ENCODE measurements at places on chromosomes 4 and X.
A peak's percentile ranks its signal among the peaks of the same experiment; 100 is the strongest.

- DNase-seq: no peak
Measured at GRCh38 chr4:966266-967112, 6.9 kb downstream of the DGKQ start.

DNA sequence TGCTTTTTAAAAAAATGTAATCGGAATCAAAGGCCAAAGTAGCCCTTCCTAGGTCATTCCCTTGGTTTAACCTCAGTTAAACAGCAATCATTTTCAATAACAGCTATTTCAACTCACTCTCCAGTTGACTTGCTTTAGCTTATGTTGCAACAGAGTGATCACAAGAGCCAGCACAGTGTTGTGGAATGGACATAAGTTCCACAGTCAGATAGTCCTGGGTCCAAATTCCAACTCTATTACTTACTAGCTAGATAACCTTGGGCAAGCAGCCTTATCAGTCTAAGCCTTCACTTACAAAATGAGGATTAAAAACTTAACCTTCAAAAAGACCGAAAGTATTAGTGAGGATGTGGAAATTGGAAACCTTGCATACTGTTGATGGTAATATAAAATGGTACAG, 9.2 kb upstream of the GPC3 start:
- DNase-seq: no peak

- DNase-seq: no peak
Measured at GRCh38 chrX:31747411-31747810, 675.6 kb upstream of the FTHL17 start.

GRCh38 chr4:167785523-167785922, 306.8 kb upstream of the ANXA10 start:
- no peak for DNase-seq

- DNase-seq: no peak
Measured at GRCh38 chr4:113288696-113289095, 239.2 kb downstream of the ANK2 start.

GRCh38 chrX:150887906-150888465, 10.5 kb downstream of the CD99L2 start:
- DNase-seq: no peak

GRCh38 chr4:166657261-166657660, 577.0 kb downstream of the SPOCK3 start:
- no peak for DNase-seq

DNA sequence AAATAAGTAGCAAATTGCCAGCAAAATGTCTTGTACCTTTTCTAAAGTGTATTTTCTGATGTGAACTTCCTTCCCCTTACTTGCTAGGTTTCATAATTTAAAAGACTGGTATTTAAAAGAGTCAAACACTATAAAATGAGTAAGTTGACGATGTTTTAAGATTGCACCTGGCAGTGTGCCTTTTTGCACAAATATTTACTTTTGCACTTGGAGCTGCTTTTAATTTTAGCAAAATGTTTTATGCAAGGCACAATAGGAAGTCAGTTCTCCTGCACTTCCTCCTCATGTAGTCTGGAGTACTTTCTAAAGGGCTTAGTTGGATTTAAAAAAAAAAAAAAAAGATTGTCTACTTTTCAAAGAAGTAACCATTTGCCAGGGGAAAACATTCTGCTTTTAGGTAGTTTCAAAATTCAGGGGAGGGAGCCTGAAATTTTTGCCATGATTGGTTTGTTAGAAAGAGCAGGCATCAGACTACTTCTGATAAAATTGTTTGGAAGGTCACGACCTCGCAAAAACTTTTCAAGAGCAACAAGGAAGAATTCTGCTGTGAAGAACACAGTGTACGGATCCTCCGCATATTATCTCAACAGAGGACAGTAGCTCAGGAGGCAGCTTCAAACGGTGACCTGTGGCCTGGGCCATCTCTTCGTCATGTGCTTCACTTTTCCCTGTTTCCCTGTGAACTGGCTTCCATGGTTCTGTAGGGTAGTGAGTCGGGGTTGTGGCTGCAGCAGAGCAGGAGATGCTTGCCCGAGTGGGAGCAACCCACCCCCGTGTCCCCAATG, 66.1 kb downstream of the CDS1 start:
- DNase-seq: no peak

DNA sequence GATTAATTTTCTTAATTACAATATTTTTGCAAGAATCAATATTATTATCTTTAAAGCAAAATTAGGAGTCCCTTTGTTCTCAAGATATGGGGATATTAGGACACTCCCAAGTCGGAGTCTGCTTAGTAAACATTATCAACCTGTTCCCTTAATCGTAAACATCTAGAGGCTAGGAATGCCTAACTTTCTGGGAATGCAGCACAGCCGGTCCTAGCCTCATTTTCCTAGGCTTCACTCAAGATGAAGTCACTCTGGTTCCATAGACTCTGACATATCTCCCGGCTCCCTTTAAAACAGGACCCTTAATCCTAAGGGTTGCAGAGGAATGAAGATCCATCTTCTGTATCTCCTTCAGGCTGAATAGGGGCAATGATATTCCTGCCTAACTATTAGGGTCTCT, 367.6 kb downstream of the GPM6A start:
- no peak for DNase-seq

DNA sequence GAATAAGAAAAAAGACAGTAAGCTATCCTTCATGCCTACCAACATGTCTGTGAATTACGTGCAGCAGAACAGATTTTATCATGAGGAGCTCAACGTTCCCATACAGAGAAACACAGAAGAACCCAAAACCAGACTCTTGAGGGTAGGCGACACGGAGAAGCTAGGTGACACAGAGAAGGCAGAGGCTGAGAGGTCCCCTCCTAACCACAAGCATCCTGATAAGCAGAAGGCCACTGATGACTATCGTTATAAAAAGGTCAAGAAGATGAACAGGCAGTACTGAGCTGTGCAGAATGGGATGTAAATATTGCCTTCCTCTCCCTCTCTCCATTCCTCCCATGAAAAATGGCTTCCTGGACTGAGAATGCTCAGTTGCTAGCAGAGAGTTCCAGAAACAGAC, 350.2 kb upstream of the BOD1L1 start:
- DNase-seq: no peak

- DNase-seq: peak; percentile 48
Measured at GRCh38 chr4:80197601-80198440, 518 bp downstream of the PRDM8 start.

GRCh38 chrX:40004921-40005291, 92.9 kb downstream of the BCOR start:
- no peak for DNase-seq

GRCh38 chrX:22746081-22746480, 253.7 kb upstream of the DDX53 start:
- no peak for DNase-seq

DNA sequence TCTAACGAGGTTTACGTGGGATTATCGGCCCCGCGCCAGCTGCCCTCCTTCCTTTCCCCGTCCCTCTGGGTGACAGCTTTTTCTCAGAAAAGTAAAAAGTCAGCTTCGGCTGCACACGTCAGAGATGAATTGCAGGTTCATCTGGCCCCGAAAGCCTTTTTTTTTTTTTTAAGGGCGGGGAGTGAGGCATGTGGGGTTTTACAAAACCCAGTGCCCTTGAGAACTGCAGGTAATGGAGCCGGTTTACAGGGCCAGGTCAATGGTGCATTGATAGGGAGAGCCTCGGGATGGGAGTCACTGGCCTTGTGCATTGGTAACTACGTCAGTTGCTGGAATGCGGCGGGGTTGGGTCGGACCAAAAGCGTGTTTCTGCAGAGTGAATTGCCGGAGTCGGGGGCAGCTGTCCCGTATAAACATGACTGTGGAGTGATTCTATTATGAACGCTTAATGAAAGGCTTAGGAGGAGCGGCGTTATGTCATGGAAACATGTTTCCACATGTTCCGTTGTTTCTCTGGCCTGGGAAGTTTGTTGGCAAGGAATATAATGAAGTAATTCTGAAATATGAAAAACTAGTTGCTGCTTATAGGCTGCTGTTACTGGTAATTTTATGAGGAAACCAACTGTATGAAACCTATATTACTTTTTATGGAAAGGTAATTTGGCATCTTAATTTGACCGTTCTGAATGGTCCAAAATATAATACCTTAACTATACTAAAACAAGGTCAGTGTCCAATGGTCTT, 1.1 kb downstream of the HSPA4L start:
- DNase-seq: no peak

DNA sequence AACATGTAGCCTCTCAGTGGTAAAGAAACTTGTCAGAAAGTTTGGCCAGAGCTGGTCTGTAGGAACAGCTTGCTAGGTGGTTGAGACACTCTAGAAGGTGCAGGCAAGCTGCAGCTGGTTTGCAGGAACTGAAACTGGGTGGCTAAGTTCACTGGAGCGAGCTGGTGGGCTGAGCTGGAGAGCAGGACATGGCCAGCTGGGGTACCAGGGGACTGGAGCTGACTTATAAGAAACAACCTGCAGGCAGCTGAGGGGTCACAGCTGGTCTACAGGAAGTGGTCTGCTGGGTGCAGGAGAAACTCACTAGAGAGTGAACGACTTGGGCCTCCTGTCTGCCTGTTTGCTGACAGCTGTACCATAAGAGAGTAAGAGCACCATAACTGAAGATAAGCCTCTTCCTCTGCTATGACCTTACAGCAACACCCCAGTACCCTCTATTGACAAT, 157.1 kb upstream of the LNX1 start:
- no peak for DNase-seq

GRCh38 chr4:52116641-52117040, 65.5 kb downstream of the SPATA18 start:
- DNase-seq: no peak

DNA sequence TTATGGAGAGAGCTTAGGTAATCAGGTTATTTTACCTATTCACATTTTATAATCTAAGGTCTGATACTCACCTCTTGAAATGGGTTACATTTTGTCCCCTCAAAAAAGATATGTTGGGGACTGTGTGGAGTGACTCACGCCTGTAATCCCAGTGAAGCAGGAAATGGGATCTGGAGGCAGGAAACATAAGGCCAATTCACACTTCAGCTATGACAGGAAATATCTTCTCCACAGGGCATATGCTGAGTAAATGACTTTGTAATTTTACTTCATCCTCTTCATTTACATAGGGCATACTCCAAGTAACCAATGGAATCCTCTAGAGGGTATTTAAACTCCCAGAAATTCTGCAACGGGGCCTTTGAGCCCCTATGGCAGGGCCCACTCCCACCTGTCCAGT, 54.8 kb upstream of the ZMAT1 start:
- DNase-seq: no peak

DNA sequence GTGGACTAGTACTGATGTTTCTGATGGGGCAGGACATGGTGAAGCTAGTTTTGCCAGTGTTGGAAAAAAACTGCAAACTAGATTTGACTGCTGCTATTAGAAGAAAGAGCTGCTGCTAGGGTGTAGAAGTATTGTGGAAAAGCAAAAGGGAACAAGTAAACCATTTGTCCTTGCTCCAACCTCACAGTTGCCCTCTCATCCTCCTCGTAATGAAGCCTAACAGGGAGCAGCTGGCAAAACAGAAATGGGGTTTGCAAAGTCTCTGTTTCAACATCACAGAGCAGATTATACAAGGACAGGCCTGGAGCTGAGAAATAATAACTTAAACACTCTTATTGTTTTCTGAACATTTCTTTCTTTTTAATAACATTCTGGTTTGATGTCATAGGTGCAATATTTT, 346.2 kb downstream of the MAGEB5 start:
- no peak for DNase-seq

- no peak for DNase-seq
Measured at GRCh38 chr4:98608356-98608755, 50.1 kb downstream of the TSPAN5 start.

- DNase-seq: no peak
Measured at GRCh38 chr4:153646978-153647377, 37.1 kb upstream of the TLR2 start.

DNA sequence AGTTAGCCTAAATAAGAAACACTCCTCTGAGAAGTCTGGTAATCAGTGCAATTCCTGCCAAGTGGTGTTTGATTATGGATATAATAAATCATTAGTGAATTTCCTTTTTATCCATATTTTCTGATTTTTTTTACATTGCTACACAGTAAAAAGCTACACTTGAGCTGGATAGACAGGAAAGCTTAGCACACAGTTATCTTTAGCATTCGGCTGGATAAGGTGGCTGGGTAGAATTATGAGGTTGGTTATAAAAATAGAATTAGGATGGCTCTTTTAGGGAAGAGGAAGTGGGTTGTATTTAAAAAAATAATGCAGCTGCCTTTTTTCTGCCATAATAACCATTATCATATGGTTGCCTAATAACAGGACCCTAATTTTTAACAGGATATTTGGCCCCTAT, 460.6 kb downstream of the NAF1 start:
- DNase-seq: no peak

DNA sequence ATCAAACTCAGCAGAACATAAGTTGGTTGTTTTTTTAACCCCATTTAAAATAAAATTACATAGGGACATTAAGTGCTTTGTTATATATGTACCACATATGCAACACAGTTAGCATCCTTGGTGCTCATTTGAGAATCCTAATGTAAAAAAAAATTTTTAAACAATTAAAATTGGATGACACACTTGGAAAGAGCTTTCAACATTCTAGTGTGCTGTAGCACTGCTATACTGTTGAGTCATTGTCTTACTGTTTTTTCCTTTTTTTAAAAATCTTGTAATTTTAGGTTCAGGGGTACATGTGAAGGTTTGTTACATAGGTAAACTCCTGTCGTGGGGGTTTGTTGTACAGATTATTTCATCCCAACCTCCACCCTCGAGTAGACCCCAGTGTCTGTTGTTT, 12.8 kb downstream of the THAP9 start:
- DNase-seq: no peak

DNA sequence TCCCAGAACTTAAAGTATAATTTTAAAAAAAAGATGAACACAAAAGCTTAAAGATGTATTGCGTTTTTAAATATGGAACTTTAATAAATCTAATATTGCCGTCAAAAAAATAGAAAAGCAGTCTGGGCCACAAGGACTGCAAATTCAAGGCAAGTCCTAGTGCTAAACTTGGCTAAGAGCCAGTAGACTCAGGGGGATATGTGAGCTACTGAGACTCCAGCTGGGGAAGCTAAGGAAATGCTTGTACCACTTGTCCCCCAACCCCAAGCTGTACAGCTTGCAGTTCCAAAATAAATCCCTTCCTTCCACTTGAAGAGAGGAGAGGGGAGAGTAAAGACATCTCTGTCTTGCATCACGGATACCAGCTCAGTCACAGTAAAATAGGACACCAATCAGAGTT, 290.8 kb upstream of the FGF13 start:
- no peak for DNase-seq

DNA sequence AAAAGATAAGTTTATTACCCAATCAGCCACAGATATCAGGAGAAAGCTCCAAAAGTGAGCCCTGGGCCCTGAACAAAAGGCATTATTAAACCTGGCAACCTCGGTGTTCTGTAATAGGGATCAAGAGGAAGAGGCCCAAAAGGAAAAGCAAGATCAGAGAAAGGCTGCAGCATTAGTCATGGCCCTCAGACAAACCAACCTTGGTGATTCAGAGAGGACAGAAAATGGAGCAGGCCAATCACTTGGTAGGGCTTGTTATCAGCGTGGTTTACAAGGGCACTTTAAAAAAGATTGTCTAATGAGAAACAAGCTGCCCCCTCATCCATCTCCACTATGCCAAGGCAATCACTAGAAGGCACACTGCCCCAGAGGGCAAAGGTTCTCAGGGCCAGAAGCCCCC, 75.7 kb downstream of the AGTR2 start:
- DNase-seq: no peak

GRCh38 chr4:41197996-41198395, 16.3 kb downstream of the APBB2 start:
- DNase-seq: no peak
